ENCODE measurements at places on chromosomes 11 and 22.

DNA sequence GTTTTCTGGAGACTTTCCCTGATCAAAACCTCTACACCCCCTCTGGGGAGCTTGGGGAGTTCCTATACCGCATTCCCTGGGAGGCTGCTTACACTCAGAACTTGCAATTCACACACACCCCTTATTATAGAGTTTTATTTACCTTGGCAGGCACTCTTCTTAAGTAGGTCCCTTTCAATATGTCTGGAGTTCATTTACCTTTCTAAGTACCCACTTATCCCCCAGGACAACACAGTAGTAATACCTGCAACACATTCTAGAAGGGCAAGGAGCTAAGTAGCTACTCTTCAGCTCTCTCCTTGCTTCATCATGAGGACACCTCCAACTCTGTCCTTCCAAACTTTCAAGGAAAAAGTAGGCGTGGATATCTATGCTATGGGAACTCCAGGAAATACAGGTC is 127.8 kb upstream of the ANO3 start:
- DNase-seq = no peak

DNA sequence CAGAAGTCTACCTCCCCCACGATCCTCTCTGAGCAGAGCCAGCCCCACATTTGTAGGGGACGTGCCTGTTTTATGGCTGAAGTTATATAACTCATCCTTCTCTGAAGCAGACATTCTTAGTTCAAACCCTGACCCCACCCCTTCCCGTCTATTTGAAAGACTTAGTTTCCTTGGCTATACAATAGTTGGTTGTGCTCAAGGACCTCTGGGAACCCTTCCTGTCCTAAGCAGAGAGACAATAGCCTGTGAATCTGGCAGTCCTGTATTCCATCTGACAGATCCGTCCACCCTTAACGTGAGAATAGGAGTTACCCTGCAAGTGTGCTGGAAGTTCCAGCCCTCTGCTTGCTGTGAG is 75.2 kb downstream of the MN1 start:
- DNase-seq = no peak

- DNase-seq = no peak
Observed at GRCh38 chr22:30870451-30871345, 97.9 kb downstream of the MORC2 start.

DNA sequence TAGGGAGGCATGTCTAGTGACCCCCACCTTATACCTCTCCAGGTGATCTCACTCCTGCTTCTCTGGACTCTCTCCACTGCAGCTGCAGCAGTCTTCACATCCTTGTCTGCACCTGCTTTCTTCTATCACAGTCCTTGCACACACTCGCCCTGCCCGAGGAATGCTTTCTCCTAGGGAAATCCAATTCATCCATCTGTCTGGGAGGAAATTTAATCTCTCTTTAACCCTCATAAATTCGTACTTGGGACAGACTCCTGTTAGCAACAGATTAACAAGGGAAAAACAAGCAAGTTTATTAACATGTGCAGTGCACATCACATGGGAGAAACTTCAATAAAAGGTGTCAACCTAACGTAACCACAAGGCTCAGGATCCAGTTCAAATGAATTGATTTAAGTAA is 11.3 kb upstream of the RCN1 start:
- no peak for DNase-seq

- DNase-seq = no peak
Observed at GRCh38 chr11:43943931-43944751, 1.7 kb downstream of the C11orf96 start.

GRCh38 chr22:36612458-36612857 is 83.5 kb upstream of the EIF3D start:
- DNase-seq = no peak

All from stimulated activated CD4-positive, alpha-beta T cell treated with anti-CD3 and anti-CD28 coated beads, Interleukin-15, amount 100 ng/mL, for 1 hour (primary cell).